Left lung (tissue), 14 donors: ENCODE measurements at places on chromosomes 11 and 22. TPM values are rescaled to one million over a fixed set of nuclear protein-coding genes. Genes with fewer than 3 reads are reported as not detected.
A peak's percentile ranks its signal among the peaks of the same experiment; 100 is the strongest.

PARVA gene
- polyA plus RNA-seq = 100 TPM

CENPM gene
- 17.4 TPM for polyA plus RNA-seq

APOA4 gene
- not detected for polyA plus RNA-seq

DNA sequence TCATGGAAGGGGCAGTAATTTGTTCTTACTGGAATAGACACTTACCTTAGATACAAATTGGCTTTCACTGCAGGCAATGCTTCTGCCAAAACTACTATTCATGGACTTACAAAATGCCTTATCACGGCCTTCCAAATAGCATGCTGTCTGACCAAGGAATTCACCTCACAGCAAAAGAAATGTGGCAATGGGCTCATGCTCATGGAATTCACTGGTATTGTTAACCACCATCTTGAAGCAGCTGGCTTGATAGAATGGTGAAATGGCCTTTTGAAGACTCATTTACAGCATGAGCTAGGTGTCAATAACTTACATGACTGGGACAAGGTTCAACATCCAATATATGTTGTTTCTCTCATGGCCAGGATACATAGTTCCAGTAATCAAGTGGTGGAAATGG is 21.9 kb downstream of the OR5B21 start:
- DNase-seq = no peak

DNA sequence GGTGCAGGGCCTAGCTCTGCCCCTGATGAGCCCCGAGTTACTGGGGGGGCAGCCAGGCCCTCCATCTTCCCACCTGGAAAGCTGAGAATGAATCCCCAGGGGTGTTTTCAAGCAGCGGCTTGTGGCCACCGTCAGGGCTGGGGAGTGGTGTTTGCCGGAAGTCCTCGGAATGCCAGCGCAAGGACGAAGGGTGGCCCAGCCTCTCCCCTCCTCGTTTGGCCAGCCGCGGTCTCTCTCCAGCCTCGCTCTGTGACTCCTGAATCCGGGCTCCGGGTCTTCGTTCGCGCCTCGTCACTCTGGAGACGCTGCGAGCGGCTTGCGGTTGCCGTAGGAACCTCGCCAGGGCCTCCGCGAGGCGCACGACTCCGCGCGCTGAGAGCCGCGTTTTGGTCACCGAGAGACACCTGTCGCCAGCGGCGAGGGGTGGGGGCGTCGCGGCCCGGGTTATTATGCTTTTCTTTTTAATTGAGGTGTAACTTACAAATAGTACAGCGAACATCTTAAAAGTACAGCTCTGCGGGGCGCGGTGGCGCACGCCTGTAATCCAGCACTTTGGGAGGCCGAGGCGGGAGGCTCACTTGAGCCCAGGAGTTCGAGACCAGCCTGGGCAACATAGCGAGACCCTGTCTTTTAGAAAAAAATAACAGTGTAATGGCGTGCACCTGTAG is 6.3 kb upstream of the KDELR3 start:
- peak; percentile 90 for DNase-seq
